NCI-H2029 treated with DMSO at 0.1 percent for 48 hours (cell line): ENCODE measurements at places on chromosomes 16 and 17.

DNA sequence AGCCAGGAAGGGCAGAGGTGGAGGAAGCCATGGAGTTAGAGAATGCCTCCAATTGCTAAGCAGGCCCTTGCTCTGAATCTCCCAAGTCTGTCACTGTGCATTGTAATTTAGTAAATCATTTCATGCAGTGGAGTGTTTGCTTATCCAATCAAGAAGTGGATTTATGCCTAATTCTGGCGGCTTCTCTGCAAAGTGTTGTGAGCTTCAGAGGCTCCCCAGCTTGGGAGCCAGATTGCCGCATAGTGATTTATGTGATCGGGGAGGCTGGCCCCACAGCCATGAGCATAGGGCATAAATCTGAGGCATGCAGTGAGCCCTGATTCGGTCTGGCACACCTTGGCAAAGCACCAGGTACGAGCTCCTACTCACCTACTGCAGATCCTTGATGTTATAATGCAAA is 520.8 kb downstream of the HS3ST4 start:
- DNase-seq, result no peak

GRCh38 chr17:33786478-33786877 is 468.6 kb upstream of the CCL2 start:
- DNase-seq, result no peak

- DNase-seq, result no peak
Measured at GRCh38 chr16:73036074-73036826, 11.7 kb downstream of the ZFHX3 start.

DNA sequence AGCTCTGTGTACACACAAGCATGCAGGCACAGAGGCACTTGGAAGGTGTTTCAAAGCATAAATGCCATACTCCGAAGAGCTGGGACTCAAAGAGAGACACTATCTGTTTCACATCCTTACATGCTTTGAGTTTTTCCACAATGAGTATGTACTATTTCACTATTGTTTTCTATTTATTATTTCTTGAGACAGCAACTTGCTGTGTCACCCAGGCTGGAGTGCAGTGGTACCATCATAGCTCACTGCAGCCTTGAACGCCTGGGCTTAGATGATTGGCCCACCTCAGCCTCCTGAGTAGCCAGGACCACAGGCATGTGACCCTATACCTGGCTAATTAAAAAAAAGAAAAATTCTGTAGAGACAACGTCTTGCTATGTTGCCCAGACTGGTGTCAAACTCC is 31.6 kb downstream of the CYB5D2 start:
- no peak for DNase-seq

DNA sequence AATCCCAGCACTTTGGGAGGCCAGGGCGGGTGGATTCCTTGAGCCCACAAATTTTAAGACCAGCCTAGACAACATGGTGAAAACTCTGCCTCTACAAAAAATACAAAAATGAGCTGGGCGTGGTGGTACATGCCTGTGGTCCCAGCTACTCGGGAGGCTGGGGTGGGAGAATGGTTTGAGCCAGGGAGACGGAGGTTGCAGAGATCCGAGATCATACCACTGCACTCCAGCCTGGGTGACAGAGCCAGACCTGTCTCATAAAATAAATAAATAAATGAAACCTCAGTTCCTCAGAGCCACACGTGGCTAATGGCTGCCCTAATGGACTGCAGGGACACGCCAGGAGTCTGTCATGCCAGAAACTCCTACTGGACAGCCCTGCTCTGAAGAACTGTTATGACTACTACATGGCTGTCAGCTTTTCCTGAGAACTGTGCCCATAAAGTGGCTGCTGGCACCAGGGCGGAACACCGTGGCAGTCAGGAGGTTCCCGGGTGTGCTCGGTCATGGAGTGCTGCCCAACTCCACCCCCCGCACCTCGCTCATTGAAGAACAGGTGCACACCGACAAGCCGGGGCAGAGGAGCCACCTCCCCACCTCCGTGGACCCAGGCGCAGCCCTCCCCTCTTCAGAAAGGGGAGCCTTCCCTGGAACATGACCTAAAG is 4.3 kb downstream of the TMEM11 start:
- DNase-seq, result no peak
